ENCODE measurements at places on chromosomes 13 and 19.

DNA sequence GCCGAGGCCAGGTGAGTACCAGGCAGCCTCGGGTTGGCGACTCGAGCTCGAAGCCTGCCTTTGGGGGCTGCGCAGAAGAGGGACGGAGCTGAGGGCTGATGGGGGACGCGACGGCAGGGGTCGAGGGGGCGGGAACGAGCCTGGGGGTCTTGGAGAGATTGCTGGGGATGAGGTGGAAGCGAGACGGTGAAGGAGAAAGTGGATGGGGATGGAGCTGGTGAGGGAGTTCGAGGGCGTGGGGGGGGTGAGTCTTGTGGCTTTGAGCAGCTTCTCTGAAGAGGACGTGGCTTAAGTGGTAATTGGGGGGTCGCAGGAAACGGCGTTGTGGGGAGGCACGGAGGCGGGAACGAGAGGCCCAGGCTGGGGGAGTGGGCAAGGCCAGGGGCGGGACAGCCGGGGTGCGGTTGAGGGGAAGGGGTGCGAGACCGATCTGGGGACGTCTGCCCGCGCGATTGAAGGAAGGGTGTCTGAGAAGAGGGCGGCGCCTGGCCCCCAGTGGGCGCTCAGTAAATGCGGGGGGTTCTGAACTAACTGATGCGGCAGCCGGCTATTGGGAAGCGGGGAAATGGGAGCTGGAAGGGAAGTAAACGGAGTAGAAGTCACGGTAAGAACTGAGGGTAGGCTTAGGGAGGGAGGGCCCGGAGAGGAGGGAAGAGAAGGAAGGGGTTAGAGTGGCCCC, 426 bp downstream of the MYO9B start:
- no peak for DNase-seq

GRCh38 chr19:33703438-33703750, 81.6 kb downstream of the CHST8 start:
- no peak for DNase-seq

GRCh38 chr19:10289836-10290356, at the start of gene ICAM5:
Gene ICAM5, plus strand, starts transcription at chr19:10289952. Its CDS starts 92 bp downstream, at chr19:10290044.
- no peak for DNase-seq

GRCh38 chr19:39103151-39103550, 19.0 kb downstream of the ACP7 start:
- DNase-seq = no peak
